Stimulated activated CD4-positive, alpha-beta T cell treated with anti-CD3 and anti-CD28 coated beads, Interleukin-12 subunit alpha, Interleukin-12 subunit beta, amount 100 ng/mL, for 24 hours (primary cell): ENCODE measurements at places on chromosomes 11 and 22.

- no peak for DNase-seq
These were observed 192.7 kb downstream of the NAV2 start for GRCh38 chr11:19905280-19905853.

DNA sequence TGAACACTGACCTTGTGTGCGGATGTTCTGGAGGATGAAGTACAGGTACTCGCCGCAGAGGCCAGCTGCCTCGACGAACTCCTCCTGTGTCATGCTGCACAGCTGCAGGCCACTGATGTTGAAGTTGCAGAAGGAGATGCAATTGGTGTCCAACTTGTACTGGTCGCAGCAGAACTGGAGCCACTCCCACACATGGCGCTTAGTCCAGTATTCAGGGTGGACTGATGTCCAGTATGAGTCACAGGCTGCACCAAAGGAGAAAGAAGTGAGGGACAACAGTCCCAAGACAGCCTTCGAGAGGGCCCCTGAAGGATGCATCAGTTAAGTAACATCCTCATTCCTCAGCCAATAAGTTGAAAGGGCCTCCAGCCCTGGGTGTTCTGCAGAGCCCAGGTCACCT is 20.1 kb downstream of the ELF5 start:
- DNase-seq: no peak

GRCh38 chr11:12199231-12199948 is 89.0 kb downstream of the MICAL2 start:
- DNase-seq: no peak

DNA sequence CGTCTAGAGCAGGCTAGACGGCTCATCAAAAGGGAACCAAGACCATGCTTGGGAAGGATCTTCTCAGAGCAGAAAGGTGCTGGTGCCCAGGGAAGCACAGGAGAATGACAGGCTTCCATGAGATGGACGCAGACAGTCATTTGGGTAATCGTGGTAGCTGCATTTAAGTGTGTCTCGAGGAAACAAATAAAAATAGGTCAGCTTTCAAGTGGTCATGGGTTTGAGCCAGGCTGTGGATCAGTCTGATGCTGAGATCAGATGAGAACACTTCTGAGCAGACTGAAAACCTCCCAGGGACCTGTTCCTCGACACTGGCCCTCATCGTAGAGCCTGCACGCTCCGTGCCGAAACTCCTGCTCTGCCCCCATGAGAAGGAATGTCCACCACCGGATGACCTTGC is 4.7 kb downstream of the CARS1 start:
- DNase-seq: no peak

GRCh38 chr11:115848611-115849010 is 344.4 kb upstream of the CADM1 start:
- DNase-seq: no peak

DNA sequence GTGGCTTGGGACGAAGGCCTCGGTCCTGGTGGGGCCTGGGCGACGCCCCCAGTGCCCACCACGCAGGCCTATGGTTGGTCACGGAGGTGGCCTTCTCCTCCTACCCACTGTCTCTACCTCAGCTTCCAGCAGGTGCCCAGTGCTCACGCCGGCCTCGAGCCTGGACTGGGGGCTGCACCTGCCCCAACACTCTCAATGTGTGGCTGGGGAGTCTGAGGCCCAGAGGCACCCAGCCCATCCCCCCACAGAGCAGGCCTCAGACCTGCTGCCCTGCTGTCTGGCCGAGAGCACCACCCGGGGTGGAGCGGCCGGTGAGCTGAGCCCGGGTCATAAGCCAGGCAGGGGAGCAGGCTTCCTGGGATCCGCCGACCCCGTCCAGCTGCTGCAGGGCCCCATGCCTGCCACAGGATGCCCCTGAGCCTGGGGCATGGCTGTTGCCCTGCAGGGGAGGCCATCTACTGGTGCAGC is 28.6 kb upstream of the MUC5AC start:
- DNase-seq: no peak

DNA sequence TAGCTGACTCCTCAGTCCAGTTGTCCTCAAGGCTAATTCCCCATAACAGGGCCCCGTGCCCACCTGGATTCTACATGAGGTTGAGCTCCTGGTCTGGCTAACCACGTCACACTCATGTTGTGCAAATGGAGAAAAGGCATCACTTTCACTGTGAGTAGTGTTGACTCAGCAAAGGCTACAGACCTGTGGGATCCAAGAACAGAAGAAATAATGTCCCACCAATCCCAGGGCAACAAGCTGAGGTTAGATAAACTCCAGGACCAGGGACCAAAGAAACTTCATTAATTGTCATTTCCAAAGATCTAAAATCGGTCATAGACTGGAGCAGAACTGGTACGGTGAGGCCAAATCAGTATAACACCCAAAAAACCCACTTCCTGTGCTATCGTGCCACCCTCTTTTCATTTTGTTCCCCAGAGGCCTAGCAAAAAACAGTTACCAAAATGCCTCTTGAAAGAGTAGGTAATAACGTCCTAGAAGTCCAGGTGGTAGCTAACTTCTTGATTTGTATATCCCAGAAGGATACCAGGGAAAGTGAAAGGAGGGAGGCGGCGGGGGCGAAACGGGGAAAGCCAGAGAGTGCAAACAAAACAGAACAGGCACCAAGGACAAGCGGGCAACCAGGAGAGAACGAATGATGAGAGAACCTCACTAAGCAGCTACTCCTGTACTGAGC is 1.4 kb downstream of the PCSK7 start:
- DNase-seq: peak; percentile 28
